ENCODE measurements at places on chromosomes 1 and 21. TPM values are rescaled to one million over a fixed set of nuclear protein-coding genes. Genes with fewer than 3 reads are reported as not detected.

- H3K27ac ChIP-seq, result no peak overlapping the region
- H3K36me3 ChIP-seq, result no peaks in the 10 kb centered on the region
- DNase-seq, result no peak
Observed at GRCh38 chr1:185073725-185074124, 28.4 kb downstream of the RNF2 start.

- peaks cover 14% of the 10 kb centered on the region for H3K4me1 ChIP-seq
- DNase-seq, result peak; percentile 73
- no peaks in the 10 kb centered on the region for H3K36me3 ChIP-seq
Observed at GRCh38 chr1:115089420-115090185, at the start of gene TSPAN2. Gene TSPAN2 (minus strand): TSS chr1:115089503. CDS start chr1:115089432, 71 bp downstream.

The SH2D1B gene
- total RNA-seq, result 1.9 TPM

The LHX8 gene
- total RNA-seq, result not detected

DNA sequence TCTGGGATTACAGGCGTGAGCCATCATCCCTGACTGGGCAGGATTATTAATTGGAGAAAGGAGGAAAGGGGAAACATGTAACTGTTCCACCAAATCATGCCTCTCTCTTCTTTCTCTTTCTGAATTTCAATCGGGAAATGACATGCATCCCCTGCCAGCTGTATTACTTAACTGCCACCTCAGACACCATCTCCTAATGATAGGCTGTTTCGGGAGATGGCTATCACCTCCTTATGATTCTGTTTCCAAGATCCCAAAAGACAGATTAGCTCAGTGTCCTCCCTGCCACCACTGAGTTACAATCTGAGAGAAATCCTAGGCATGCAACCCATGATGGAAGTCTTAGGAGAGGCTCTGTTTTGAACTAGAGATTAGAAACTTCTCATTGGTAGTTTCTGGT is 67.5 kb downstream of the MIS18A start:
- H3K4me1 ChIP-seq, result no peaks in the 10 kb centered on the region
- H3K36me3 ChIP-seq, result no peaks in the 10 kb centered on the region
- no peak for DNase-seq
- H3K27me3 ChIP-seq, result no peaks in the 10 kb centered on the region
- no peak overlapping the region for H3K27ac ChIP-seq
- no peak overlapping the region for H3K4me3 ChIP-seq

DNA sequence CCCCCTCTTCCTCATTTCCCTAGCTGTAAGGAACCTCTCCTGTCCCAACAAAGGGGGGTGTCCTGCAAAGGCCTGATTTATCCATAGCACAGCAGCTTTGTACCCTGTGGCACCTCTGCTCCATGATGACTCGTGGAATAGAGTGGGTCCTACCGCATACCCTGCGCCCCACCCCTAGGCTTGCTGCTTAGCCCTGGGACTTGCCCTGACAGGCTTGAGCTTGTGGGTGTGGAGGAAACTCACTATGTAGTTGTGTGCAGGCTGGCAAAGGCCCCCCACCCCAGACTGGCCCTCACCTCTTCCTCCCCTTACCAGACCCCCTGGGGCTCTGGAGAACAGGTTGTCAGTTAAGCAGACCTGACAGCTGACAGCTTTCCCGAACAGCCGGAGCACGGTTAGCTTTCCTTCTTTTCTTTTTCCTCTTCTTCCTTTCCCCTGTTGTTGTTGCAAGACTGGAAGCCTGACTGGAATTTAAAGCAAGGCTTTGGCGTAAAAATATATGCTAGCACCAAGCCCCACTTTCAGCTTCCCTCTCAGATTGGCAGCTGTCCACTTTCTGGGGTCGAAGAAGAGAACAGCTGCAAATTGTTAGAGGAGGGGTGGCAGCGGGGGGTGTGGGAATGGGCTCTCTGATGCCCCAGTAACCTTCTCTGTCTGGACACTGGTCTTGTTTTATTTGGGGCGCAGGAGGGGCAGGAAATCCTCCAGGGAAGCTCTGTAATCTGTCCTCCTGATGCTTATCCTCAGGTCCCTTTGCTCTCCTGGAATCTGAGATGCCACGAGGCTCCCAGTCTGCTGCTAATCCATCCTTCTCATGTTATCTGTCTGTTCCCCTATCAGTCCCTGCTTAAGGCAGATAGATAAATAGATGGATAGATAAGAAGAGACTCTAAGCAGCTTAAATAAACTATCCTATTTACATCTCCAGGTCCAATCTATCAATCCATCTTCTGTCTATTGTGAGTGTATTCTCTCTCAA is 134.6 kb downstream of the BRINP2 start:
- H3K36me3 ChIP-seq, result no peaks in the 10 kb centered on the region
- DNase-seq, result no peak
- H3K4me1 ChIP-seq, result no peaks in the 10 kb centered on the region
- H3K27ac ChIP-seq, result no peak overlapping the region
- H3K27me3 ChIP-seq, result no peaks in the 10 kb centered on the region

- H3K4me3 ChIP-seq, result no peak overlapping the region
- no peak for DNase-seq
- H3K27me3 ChIP-seq, result no peaks in the 10 kb centered on the region
- H3K27ac ChIP-seq, result no peak overlapping the region
- H3K36me3 ChIP-seq, result no peaks in the 10 kb centered on the region
Observed at GRCh38 chr1:8431019-8431418, 113.1 kb downstream of the SLC45A1 start.

- no peaks in the 10 kb centered on the region for H3K27me3 ChIP-seq
- peaks cover 10% of the 10 kb centered on the region for H3K4me1 ChIP-seq
- no peak overlapping the region for H3K4me3 ChIP-seq
- H3K27ac ChIP-seq, result no peak overlapping the region
- peak; percentile 52 for DNase-seq
Observed at GRCh38 chr1:25675729-25676476, 59.3 kb downstream of the MAN1C1 start.

DNA sequence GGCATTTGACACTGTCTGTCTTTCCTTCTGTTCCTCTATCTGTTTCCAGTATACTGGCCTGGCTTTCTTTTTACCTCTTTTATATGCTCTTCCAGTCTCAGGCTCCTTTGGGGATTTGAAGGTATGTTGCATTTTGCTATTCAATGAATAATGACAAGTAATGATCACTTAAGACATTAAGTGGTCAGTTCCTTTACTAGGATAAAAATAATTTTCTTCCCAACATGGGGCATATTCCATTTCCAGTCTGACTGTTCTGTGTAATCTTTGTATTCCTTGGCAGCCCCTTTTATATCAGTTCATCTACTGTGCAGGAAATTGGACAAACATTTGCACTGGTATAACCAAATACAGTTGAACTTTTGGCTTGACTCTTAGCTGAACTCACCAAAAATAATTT is 15.6 kb downstream of the METTL18 start:
- no peaks in the 10 kb centered on the region for H3K36me3 ChIP-seq
- H3K4me1 ChIP-seq, result no peaks in the 10 kb centered on the region
- H3K4me3 ChIP-seq, result no peak overlapping the region
- H3K27me3 ChIP-seq, result peaks cover 4% of the 10 kb centered on the region
- H3K27ac ChIP-seq, result no peak overlapping the region
- no peak for DNase-seq

DNA sequence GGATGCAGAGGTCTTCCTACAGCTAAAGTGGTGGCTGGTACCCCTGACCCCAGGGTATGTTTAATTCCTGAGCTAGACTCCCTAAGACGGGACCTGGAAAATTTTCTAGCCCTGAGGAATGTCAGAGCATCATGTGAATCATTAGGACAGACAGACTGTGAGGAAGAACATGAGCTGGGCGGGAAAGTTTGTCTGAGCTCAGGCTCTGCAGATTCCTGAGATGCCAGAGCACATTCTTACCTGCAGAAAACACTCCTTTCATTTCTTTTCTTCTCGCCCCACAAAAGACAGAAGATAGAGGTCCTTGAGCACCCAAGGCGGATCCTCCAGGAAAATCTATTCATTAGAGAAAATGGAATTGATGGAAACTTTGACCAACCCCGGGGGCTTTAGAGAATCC is 6.5 kb downstream of the CAPN2 start:
- H3K36me3 ChIP-seq, result peaks cover 54% of the 10 kb centered on the region
- peaks cover 85% of the 10 kb centered on the region for H3K4me1 ChIP-seq
- H3K27ac ChIP-seq, result peak overlapping the region; percentile 98

The SFN gene
- total RNA-seq, result 83.8 TPM

DNA sequence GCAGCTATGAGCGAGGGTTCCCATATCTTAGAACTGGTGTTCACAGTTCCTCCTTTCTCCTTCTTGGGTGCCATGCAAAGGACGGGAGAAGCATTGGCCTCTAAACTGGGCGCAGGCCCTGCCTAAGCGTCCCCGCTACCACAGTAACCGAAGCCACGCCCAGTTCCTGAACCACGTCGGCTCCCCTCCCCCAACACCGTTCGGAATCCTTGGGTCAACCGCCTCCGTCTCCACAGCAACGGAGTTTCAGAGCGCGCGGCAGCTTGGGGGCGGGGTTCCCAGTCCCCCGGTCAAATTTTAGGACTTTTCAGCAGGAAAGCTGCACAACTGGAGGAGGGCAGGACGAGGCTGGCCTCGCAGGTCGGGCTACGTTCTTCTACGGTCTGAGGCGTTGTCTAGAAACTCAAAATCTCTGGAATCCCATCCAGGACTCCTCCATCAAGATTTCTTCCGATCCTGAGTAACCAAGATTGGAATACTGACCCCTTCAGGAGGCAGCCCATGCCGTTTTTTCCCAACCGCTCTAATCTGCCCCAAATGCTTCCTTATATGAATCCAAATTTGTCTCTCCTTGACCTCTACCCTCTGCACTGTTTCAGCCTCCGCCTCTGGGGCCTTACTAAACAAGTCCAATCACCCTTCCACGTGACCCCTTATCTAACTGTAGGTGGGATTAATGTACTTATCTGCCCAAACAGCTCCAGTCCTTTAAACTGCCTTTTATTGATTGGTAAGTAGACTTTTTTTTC is at the start of gene SPAG17:
TSS of gene SPAG17 (minus strand) at position 145 of the 749 bp plus-strand sequence. CDS start at position 74, 71 bp downstream.
- no peaks in the 10 kb centered on the region for H3K36me3 ChIP-seq
- peaks cover 4% of the 10 kb centered on the region for H3K4me1 ChIP-seq
- H3K27me3 ChIP-seq, result no peaks in the 10 kb centered on the region
- DNase-seq, result peak; percentile 77
- H3K4me3 ChIP-seq, result peak within 1 kb of the TSS; percentile 34
- H3K27ac ChIP-seq, result no peak within 1 kb of the TSS

GRCh38 chr1:95440511-95440910 is 206.5 kb downstream of the RWDD3 start:
- H3K27me3 ChIP-seq, result no peaks in the 10 kb centered on the region
- no peaks in the 10 kb centered on the region for H3K4me1 ChIP-seq

DNA sequence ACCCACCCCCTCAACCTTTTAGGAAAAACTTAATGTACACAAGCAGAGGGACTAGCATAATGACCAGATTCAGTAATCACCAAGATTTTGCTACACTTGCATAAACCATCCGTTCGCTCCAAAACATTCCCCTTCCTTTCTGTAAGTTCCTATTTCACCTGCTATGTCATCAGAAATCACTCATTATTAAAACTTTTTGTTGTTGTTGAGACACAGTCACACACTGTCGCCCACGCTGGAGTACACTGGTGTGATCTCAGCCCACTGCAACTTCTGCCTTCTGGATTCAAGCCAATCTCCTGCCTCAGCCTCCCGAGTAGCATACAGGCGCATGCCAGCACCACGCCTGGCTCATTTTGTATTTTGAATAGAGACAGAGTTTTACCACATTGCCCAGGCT is 3.4 kb downstream of the MRPL20 start:
- H3K36me3 ChIP-seq, result peaks cover 51% of the 10 kb centered on the region
- DNase-seq, result no peak
- no peak overlapping the region for H3K27ac ChIP-seq

The OR2T1 gene
- total RNA-seq, result not detected

DNA sequence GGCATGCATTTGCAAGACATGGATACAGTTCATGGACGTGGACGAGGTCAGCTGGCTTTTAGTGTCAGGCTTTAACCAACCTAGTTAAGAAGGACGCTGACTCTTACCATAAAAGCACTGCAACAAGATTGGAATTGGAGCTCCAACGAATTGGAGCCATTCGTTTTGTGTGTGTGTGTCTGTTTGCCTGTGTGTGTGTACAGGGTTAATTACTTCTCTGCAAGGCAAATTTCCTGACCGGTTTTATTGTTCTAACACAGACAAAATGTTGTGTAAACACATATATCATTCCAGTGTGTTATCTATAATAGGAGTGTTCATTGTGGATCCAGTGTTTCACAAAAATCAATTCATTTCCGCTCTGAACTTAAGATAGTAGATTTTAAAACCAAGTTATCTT is 7.9 kb downstream of the ITSN1 start:
- no peak overlapping the region for H3K27ac ChIP-seq
- peaks cover 9% of the 10 kb centered on the region for H3K4me1 ChIP-seq
- DNase-seq, result no peak
- no peaks in the 10 kb centered on the region for H3K27me3 ChIP-seq
- no peaks in the 10 kb centered on the region for H3K36me3 ChIP-seq

DNA sequence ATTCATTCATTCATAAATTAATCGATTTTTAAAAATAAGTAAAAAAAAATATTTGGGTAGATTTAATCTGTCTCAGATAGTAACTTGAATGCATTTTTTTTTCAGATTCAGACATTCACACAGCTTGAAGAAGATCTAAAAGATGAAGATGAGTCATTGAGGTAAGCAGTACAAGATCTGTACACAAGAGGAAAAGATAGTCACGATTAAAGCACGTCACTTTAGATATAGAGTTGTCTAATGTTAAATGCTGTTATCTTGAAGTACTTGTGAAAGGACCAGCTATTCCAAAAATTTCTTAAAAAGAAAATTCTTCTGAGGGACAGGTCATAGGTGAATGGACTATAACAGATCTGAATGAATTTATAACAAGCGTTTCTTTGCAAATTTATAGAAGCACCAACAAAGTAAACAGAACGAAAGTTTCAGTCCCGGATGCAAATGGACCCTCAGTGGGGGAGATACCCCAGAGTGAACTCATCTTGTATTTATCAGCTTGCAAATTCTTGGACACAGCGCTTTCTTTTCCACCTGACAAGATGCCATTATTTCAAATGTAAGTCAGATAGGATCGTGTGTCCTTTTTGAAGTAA is 31.2 kb upstream of the MORC3 start:
- H3K4me1 ChIP-seq, result no peaks in the 10 kb centered on the region
- peaks cover 30% of the 10 kb centered on the region for H3K36me3 ChIP-seq
- H3K27ac ChIP-seq, result no peak overlapping the region
- DNase-seq, result no peak

DNA sequence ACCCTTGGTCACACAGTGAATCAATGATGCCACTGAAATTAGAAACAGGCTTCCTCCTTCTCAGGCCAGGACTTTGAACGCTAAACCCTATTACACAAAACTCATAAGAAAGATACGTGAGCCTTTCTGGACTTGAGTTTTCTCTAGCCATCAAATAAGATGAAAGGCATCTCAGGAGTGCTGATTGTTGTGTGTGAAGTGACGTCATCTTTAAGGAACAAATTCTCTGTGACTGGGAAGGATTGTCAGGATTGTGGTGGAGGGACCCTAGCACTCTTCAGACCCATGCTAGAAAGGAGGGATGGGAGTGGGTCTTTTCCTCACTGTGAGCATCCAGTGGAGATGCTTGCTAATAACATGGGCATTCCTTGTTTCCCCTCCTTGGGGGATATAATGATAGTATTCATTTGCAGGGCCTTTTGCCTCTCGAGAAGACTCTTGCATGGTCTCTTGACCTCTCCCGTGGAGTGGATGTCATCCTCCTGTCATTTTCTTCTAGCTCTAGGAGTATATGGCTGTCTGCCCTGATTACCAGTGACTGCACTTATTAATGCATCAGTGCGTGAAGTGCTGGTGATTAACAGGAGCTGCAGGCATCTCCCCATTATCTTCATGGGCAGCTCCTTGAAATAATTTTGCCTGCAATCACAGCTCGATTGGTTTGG is 39.9 kb downstream of the SPATA46 start:
- H3K4me3 ChIP-seq, result no peak overlapping the region
- H3K4me1 ChIP-seq, result no peaks in the 10 kb centered on the region
- no peak for DNase-seq
- no peaks in the 10 kb centered on the region for H3K27me3 ChIP-seq
- H3K36me3 ChIP-seq, result no peaks in the 10 kb centered on the region

All from upper lobe of right lung (tissue), 1 donor.